ENCODE measurements at places on chromosomes 4 and X.

DNA sequence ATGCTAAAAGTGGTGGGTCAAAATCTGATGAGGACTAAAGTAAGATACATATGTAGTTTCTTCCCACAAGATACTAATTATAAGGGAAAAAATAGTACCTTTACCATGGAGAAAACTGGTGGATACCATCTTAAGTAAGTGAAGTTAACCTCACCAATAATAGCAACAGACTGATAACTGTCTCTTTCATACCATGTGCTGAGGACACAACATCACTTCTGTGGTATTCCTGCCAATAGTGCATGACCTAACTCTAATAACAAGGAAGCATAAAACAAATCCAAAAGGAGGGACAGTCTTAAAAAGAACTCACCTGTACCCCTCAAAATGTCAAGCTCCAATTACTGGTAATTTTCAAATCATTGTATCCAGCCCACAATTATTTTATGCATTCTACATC is 8.8 kb downstream of the UFSP2 start:
- DNase-seq = no peak

- DNase-seq = no peak
These were observed 54.3 kb downstream of the CHST7 start for GRCh38 chrX:46627711-46628419.

DNA sequence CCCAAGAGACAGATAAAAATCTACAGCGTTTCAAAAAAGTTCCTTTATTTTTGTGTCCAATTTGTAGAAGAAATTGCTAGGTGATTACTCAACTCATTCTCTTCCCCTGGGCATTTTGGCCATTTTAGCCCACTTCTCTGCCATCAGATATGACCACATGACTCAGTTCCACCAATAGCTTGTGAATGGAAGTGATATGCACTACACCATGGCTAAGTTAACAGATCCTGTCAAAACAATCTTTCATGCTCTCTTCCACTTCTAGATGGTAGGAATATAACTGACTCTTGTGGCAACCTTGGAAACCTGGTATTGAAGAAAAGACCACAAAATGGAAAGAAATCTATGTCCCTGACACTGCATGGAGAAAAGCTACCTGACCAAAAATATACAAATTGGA is 26.2 kb upstream of the FREM3 start:
- DNase-seq = no peak

- no peak for DNase-seq
These were observed 117.3 kb upstream of the CBR4 start for GRCh38 chr4:169127314-169127713.

All from NCI-H1092 treated with DMSO at 0.1 percent for 48 hours (cell line).